ENCODE measurements at places on chromosomes 1 and 21.
A peak's percentile ranks its signal among the peaks of the same experiment; 100 is the strongest.

- no peak for DNase-seq
Measured at GRCh38 chr1:43484367-43484766, 30.6 kb upstream of the HYI start.

DNA sequence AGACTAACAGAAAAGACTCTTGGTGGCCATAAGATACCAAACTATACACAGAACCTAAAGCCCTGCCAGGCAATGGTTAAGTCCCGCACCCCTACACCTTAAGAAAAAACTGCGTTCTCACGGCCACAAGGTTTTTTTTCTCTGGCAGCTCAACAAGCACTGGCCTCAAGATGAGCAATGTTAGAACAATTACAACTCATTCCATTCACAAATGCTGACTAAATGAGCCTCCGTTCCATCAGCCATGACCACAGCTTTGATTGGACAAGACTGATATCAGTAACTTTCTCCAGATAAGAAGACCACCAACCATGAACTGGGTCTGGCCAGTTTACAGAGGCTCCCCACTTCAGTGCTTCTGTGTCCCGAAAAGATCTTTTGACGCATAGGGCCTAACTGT, 31.9 kb downstream of the SEC16B start:
- peak; percentile 70 for DNase-seq

DNA sequence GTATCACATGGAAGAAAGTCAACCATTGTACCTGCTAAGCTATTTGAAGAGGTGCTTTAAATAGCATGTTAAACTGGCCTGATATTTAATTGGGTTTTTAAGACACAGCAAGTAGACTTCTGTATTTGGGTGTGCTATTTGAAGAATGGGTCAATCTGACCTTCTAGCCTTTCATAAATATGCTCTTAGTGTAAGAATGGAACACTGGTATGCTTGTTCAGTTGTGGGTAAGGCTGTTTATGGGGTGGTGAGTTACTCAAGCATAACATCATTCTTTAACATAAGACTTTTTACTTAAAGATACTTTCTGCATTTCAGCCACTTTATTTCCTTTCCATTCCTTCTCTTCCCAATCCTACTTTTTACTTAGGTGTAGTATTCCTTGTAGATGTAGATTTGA, 21.4 kb downstream of the AHCYL1 start:
- DNase-seq, result peak; percentile 57

DNA sequence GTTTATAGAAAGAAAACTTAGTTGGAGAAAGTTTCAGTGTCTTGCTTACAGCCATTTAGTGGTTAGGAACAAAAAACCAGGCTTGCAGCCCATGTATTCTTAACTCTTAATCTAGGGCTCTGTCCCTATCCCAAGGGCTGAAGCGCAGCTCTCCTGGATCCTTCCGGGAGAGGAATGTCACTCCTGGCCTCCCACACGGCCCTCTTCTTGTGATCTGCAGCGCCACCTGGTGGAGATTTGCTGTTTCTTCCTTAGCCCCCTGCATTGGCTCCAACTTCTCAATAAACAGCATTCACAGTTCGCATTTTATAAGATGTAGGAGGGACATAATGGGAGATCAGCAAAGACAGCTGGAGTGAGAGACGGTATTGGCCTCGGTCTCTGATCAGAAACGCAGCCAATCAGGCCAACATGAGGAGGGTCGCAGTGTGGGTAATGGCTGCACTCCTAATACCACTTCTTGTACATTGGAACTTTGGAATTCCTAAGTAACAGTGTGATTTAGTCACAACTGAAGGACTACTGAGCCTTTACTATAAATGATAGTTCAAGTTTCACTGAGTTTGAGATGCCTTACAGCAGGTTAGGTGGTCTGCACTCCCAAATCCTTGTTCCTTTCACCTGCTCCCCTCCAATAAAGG, 283.4 kb downstream of the ASTN1 start:
- peak; percentile 61 for DNase-seq

GRCh38 chr1:29473161-29473855, 237.0 kb downstream of the PTPRU start:
- DNase-seq, result no peak

DNA sequence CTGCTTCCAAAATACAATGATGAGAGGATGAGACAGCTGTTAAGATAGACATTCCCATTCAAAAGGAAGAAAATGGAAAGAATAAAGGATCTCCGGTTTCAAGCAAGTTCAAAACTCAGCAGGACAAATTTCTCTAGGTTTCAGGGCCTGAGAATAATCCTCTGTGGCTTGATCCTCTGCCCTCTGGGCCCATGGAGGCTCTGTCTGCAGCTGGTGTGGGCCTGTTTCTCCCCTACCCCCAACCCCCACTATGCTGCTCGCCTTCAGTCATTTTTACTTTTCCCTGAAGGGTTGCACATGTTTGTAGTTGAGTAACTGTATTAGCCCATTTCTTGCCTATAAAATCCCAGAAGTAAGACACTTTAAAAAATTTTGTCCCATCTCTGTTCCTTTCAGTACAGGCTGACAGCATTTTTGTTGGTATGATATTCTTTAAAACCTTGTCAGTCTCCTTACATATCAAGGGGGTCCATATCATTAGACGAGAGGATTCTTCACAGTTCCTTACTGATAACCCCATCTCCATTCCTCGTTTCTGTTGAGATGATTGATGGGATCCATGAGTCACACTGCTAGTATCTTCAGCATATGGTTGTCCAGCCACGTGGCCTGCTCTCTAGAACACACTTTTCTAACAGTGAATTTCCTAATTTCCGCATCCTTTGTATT, 10.5 kb downstream of the ZMYM4 start:
- no peak for DNase-seq

- no peak for DNase-seq
Measured at GRCh38 chr1:230392536-230392909, 33.6 kb downstream of the PGBD5 start.

DNA sequence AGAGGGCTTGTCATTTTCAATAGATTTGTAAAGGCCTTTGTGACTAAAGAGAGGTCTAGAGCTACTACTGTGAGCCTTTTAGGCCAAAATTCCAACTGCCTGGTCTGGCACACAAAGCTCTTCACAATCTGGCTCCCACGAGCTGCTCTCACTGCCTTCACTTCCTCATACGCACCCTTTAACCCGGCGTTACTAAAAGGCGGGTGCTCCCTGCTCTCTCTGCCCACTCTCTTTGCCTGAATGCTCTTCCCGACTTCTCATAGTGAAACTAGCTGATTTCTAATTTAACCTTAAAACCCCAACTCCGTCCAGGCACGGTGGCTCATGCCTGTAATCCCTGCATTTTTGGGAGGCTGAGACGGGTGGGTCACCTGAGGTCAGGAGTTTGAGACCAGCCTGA, 14.2 kb downstream of the BSDC1 start:
- DNase-seq, result no peak

DNA sequence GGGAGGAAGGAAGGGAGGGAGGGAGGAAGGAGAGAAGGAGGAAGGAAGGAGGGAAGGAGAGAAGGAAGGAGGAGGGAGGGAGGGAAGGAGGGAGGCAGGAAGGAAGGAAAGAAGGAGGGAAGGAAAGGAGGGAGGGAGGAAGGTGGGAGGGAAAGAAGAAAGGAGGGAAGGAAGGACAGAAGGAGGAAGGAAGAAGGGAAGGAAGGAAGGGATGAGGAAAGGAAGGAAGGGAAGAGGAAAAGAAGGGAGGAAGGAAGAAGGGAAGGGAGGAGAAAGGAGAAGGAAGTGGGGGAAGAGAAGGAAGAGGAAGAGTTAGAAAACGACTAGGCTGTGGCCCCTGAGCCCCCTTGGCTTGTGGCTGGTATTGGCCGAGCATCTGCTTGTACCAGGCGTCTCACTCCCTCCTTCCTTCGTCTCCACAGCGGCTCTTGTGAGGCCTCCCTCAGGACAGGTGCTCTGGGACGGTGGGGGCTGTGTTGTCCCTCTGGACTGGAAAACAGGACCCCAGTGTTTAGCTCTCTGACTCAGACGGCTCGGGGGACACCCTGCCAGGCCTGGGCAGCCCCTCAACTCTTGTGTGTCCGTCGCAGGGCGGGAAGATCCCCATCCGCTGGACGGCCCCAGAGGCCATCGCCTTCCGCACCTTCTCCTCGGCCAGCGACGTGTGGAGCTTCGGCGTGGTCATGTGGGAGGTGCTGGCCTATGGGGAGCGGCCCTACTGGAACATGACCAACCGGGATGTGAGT, 36.2 kb upstream of the C1QA start:
- no peak for DNase-seq

GRCh38 chr1:89454845-89455521, 69.6 kb upstream of the LRRC8B start:
- peak; percentile 55 for DNase-seq

DNA sequence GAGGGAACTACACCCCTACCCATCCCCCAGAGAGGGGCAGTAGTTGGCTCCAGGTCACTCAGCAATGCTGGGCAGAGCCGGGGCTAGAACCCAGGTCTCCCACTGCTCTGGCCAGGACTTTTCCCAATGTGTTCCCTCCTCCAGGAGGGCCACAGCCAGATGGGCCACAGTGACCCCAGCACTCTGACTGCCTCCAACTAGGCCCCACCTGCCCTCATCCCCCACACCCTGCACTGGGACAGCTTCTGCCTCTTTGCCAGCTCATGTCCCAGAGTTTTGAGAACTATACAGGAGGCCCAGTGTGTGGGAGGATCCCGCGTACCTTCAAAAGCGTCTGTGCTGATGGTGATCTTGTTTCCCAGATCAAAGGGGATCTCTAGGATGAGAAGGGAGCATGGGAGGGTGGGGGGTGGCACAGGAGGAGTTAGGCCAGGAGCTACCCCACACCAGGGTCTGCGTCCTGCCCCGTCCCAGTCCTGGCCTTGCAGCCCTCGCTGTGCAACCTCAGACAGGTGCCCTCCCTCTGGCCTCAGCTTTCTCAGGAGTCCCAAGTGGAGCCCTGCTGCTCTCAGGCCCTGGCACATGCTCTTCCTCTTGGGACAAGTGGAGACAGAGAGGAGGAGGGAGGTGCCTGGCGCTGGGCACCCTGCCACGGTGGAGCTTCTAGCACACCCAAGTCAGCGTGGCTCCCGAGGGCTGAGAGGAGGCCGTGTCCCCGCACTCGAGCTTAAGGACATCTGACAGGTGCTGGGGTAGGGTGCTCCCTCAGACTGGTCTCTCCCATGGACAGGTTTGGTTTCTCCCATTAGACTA, 22.0 kb downstream of the MYOM3 start:
- no peak for DNase-seq

DNA sequence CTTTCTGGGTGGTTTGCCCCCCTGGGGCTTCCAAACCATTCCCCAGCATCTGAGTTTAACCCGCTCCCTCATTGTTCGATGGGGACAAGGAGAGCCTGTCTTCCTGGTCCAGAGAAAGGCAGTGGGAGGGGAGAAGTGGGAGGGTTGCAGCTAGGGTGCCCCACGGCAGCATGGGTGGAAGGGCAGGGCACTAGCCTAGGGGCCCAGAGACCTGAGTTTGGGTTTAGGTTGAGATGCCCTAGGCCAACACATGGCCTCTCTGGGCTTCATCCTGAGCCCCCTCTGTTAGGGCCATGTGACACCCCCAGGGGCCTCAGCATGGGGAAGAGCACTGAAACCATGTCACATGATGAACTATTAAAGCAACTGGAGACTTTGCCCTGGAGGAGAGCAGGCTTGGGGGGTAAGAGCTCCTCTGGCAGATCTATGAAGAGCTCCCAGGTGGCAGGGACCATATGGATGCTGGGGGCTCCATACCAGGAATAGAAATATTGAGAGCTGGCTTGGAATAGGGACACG, 9.7 kb upstream of the RUNX3 start:
- DNase-seq, result no peak

DNA sequence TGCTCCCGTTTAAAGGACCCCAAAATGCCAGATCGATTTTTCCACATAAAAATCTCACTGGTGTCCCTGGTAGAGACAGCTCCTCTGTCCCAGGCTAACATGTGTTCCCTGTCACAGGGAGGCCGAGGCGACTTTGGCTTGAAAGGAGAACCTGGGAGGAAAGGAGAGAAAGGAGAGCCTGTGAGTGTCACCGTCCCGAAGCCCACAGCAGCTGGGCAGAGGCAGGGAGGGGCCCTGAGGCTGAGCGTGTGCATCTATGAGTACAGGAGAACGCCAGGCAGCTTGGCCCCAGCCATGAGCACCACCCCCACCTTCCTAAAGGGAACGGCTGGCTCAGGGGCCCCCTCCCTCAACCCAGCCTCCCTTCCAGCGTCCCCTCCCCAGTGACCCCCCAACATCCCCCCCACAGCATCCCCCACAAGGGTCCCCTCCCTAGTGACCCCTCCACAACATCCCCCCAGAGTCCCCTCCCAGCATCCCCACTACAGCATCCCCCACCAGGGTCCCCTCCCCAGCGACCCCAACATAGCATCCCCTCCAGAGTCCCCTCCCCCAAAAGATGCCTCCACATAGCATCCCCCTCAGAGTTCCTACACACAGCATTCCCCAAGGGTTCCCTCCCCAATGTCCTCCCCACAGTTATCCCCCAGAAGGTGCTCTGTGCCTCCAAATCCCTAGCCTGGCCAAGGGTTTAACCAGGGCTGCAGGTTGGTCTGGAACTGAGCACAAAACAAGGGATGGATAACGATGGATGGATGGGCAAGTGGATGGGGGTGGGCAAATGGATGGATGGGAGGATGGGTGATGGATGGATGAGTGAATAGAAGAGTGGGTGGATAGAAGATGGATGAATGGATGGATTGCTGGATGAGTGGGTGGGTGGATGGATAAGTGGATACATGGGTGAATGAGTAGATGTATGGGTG, 25.1 kb downstream of the COL6A2 start:
- DNase-seq, result no peak

- no peak for DNase-seq
Measured at GRCh38 chr1:246008363-246008831, 498.7 kb downstream of the SMYD3 start.

GRCh38 chr1:63261736-63262458, 60.5 kb upstream of the FOXD3 start:
- no peak for DNase-seq

GRCh38 chr1:187476671-187477070, 647.9 kb downstream of the PLA2G4A start:
- no peak for DNase-seq

- DNase-seq, result peak; percentile 30
Measured at GRCh38 chr1:46300673-46301405, 2.6 kb downstream of the LRRC41 start.

DNA sequence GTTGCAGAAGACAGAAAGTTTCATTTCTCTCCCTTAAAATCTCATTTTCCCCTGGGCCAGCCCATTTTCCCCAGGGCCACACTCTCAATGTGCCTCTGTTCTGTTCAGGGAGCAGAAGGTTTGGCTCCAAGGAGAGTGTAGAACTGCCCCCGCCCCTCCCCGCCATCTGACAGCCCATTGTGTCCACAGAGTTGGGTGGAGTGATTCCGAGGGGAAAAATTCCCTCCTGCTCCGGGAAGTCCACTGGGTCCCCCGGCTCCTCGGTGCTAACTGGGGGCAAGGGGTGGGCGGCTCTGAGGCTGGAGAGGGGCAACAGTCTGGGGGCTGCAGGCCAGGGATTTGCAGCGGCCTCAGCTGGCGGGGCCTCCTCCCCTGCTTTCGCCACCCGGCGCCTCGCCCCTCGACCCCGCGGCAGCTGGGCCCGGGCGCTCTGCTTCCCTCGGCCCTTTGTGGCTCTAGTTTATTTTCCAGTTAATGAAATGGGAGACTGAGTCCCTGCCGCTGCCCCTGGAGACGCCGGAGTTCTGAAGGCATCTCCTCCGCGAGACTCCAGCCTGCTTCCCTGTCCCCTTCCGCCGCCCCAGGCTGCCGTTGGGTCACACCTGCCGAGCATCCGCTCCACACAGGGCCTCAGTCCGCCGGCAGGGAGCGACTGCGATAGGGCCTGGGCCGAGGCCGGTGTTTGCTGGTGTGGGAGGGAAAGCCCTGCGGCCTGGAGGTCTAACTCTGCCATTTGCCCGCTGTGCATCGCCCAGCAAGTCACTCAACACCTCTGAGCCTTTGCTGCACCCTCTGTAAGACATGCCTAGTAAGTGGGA, 14.7 kb upstream of the KIRREL1 start:
- no peak for DNase-seq

GRCh38 chr1:51305371-51305823, 25.0 kb downstream of the TTC39A start:
- DNase-seq, result no peak
